ENCODE measurements at places on chromosomes 4 and X.
A peak's percentile ranks its signal among the peaks of the same experiment; 100 is the strongest.

GRCh38 chr4:150421612-150422011 lies 160.3 kb upstream of the MAB21L2 start:
- no peak for DNase-seq

GRCh38 chr4:21749924-21750323 lies 198.6 kb downstream of the KCNIP4 start:
- no peak for DNase-seq

GRCh38 chr4:3352941-3353594 lies 60.2 kb downstream of the RGS12 start:
- DNase-seq = no peak

GRCh38 chrX:137366018-137366633 lies 199.8 kb upstream of the ZIC3 start:
- DNase-seq = no peak

GRCh38 chr4:108355186-108355901 lies 186.6 kb upstream of the LEF1 start:
- DNase-seq = peak; percentile 48

- peak; percentile 41 for DNase-seq
Observed at GRCh38 chrX:135931644-135932487, 38.4 kb downstream of the SAGE1 start.

- peak; percentile 77 for DNase-seq
Observed at GRCh38 chr4:83285055-83285407, 433 bp upstream of the COQ2 start.

DNA sequence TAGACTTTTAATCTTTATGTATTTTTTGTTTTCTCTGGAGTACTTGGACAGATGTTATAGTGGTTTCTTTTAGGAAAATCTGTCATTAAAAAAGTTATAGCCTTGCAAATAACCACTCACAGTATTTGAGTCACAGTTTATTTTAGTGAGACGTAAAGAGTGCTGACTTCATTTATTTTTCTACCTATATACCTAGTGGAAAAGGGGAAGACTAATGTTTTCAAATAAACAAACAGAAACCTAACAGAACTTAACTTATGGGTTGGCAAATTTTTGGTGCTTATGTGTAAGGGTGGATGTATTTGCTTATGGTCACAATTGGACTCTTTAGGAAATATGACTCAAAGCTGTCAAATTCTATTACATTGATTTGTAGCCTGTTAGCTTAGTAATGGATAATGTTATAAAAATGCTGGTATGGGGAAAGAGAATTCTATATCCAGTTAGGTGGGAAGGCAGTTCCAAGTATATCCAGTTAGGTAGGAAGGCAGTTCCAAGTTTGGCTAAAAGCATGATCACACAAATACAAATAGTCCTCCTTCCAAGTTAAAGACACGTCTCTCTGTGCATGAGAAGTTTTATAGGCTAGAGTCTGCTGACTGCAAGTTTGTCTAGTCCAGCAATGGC lies 61.9 kb downstream of the SLC9A6 start:
- no peak for DNase-seq

DNA sequence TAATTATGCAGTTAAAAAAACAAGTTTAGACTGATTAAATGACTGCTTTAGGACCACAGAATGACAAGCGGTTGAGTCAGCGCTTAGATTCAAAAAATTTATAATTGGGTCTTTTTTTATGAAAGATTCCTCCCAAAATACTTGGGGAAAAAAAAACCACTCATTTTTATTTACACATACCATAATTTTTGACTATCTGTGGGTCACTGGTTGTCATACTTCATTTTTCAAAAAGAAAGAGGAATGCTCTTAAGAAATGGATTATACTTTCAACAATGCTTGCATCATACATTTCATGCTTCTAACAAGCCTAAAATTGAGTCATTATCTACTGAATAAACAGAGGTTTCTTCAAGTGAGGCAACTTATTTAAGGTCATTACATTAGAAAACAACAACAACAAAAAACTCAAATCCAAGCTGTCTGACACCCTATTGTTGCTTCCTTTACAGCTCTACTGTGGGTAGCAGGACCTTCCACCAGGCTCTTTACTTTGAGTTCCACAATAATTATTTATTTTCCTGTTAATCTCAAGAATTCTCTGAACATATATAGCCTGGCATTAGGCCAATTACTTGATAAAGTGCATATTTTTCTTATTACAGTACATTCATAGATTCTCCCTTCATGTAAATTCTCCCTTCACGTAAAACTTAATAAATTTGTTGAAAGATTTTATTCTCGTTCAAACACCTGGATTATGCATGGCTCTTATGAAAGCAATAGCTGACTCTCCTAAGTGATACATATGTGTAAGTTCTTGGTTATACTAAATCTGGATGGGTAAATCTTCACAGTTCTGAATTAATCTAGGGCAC lies 445.5 kb downstream of the PCDH10 start:
- no peak for DNase-seq

DNA sequence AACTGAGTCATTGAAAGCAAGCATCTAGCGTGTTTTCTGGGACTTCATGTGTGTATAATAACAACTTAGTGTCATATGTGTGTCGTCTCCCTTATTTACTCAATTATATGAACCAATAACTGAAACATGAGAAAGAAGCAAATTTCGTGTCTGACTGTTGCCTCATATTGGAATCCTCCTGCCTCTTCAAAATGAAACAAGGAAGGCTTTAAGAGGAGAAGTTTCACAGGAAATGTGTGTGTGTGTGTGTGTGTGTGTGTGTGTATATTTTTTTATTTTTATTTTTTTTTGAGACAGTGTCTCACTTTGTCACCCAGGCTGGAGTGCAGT lies 145.8 kb upstream of the SFRP2 start:
- no peak for DNase-seq

DNA sequence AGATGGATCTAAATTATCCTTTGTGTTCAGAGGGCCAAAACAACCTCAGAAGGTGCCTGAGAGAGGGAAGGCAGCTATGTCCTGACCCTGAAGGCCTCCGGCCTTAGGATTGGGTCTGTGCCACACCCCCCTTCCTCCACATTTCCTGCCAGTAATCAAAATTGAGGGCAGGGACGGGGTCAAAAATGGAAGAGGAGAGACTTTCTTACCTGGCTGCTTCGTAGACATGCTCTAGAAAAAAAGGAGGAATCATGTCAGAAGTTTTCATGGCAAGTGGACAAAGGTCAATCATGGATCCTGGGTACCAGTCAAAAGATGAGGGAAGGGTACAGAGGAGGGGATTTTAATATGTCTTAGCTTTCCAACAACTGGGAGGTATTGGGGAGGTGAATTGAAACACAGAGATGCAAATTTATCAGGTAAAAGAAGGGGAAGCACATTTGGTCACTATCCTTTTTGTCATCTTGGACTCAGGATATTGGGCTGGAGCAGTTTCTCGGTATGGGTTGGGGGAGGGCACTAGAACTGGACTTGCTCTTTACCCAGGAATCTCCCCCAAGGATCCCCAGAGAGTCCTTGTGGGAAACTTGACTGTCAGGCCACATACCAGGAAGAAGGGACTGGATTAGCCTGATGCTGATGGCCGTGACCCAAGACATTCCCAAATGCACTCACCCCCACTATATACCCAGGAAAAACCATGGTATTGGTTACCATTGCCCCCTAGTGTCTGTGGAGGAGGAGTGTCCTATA lies 17.1 kb downstream of the VSIG4 start:
- DNase-seq = peak; percentile 74

DNA sequence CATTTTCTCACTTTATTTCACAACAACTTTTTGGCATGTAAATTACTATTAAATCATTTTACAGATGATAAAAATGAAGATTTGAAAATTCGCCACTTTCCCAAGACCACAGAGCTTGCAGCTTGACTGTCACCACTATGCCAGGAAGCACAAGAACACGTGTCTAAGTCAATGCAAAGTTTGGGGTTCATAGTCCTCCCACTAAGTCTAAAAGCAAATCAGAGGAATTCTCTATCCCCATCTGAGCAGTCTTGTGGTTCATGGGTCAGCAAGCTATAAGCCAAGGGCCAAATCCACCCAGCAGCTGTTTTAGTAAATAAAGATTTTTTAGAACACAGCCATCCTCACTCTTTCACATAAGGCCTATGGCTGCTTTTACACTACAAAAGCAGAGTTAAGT lies 833.3 kb upstream of the INTU start:
- no peak for DNase-seq

GRCh38 chr4:174707902-174708301 lies 121.1 kb downstream of the GLRA3 start:
- no peak for DNase-seq

GRCh38 chr4:13176741-13177142 lies 307.4 kb downstream of the RAB28 start:
- no peak for DNase-seq

- peak; percentile 9 for DNase-seq
Observed at GRCh38 chr4:53313510-53313909, 52.4 kb downstream of the SCFD2 start.

DNA sequence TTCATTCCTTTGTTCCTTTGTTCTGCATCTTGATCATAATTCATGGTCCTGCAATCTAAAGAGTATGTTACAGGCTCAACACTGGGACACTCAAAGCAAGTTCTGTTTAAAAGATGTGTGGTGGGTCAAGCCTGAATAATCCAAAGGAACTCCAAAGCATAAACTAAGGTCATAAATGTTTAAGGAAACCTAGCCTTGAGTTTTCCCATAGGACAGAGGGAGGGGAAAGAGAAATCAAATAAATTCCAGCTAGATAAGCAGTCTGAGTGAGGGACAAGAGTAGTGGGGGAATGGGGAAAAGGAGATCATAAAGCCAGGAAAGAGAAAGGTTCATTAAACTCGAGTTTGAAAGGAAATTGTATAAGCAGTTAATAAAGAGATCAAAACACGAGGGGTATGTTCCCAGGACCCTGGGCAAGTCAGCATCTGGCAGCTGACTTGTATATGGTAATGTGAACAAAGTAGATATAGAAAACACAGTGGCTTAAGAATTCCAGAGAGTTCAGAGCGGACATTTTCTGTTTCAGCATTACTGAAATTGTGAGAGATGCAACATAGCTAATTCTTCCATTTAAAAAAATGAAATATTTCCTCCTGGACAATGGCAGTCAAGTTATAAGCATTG lies 125.8 kb upstream of the EDNRA start:
- DNase-seq = no peak

- no peak for DNase-seq
Observed at GRCh38 chrX:39582091-39582490, 515.7 kb downstream of the BCOR start.

DNA sequence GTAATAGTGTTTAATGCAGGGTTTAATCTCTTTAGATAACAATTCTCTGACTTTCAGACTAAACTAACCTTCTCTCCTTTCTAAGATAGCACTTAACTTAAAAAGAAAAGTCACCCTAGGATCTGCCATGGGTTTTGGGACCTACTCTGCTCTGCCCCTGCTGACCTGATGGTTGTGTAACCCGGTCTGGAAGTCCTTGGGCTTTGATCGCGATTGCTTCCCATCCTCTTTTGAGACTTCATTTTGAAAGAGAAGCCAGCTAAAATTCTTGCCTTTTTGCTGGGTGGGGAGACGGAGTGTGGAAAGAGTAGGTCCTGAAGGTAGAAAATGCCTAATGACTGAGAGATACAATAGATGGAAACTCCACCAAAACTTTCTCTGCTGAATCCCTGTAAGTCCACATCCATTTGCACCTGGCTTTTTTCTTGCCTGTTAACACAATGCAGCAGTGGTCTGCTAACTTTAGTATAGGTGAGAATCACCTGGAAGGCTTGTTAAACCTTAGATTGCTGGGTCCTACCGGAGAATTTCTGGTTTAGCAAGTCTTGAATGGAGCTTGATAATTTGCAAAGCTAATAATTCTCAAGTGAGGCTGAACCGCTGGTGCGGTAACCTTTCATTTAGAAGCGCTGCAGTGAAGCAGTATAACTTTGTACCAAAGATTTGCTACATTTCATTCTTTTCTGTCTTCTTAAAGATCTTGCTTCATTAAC lies 45.6 kb upstream of the CCSER1 start:
- DNase-seq = no peak

- no peak for DNase-seq
Observed at GRCh38 chr4:25795091-25795490, 67.7 kb downstream of the SEL1L3 start.

GRCh38 chr4:81623434-81623833 lies 151.7 kb upstream of the RASGEF1B start:
- no peak for DNase-seq

Data from hematopoietic multipotent progenitor cell treated with erythropoietin and hydrocortisone succinate and interleukin-3 and kit ligand, for 8 days (in vitro differentiated cells).